Temporal lobe (tissue), 4 donors: ENCODE measurements at places on chromosomes 1 and 21. TPM values are rescaled to one million over a fixed set of nuclear protein-coding genes. Genes with fewer than 3 reads are reported as not detected.

Gene AMPD1
- not detected for total RNA-seq

Gene IL19
- total RNA-seq: not detected

Gene INAVA
- 0.98 TPM for total RNA-seq

Gene ABCD3
- 70.1 TPM for total RNA-seq

Gene C8B
- not detected for total RNA-seq

Gene SERTAD4
- total RNA-seq: 6.1 TPM

Gene GPR37L1
- total RNA-seq: 1.2 TPM

Gene SGIP1
- total RNA-seq: 78.2 TPM

Gene CHI3L1
- 0.74 TPM for total RNA-seq

Gene CR2
- total RNA-seq: under 0.01 TPM

Gene JAM2
- 28.0 TPM for total RNA-seq

Gene C4BPA
- total RNA-seq: not detected

Gene C1orf210
- total RNA-seq: not detected
